ENCODE measurements at places on chromosomes 1 and 21. TPM values are rescaled to one million over a fixed set of nuclear protein-coding genes. Genes with fewer than 3 reads are reported as not detected.

GRCh38 chr1:80533775-80534334 is 1266.9 kb upstream of the ADGRL2 start:
- DNase-seq, result no peak

GRCh38 chr1:26788515-26788785 is 700 bp downstream of the PIGV start:
- DNase-seq, result no peak

- DNase-seq, result no peak
Observed at GRCh38 chr1:27176323-27176722, 21.4 kb upstream of the SLC9A1 start.

DNA sequence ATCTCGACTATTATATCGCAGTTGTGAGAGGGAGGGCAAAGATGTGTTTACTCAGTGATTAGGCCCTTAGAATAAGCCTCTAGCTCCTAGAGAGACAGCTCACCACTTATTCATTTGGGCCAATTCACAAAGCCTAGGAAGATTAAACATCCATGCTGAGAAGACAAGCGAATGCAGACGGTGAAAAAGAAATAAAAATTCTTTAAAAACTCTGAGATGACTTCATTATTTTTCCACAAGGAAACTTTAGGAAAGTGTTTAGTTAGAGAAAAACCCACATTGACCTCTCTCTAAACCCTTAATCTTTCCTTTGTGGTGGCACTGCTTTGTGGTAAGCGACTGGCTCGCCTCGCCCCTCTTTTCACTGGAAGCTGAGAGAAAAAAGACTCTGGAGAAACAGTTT is 146.8 kb upstream of the DMRTA2 start:
- DNase-seq, result no peak

DNA sequence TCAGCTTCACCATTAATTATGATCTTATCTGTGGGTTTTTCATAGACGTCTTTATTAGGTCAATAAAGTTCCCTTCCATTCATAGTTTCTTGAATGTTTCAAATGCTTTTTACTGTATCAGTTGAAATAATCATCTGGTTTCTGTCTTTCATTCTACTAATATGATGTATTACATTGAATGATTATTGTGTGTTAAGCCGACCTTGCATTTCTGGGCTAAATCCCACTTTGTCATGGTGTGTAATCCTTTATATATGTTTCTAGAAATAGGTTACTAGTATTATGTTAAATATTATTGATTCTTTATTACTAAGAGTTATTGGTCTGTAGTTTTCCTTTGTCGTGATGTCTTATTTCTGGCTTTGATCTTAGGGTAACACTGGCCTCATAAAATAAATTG is 134.9 kb downstream of the FASLG start:
- no peak for DNase-seq

DNA sequence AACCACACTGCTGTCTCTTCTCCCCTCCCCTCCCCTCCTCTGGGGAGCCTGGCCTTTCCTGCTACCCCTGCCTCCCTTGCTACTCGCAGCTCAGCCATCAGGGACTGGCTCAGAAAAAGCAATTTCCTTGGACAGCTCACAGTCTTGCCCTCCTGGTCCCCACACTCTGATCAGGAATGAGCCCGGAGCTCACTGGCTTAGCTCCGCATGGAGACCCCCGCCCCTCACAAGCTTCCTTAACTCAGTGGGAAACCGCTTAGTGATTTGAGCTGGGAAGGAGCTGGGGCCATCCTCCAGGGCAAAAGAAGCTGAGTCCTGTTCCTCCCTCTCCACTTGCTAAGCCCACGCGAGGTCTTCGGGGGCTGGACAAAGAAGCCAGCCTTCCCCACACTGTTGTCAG is 70.3 kb upstream of the ACTL8 start:
- no peak for DNase-seq

GRCh38 chr1:46623743-46624644 is 7.4 kb upstream of the MOB3C start:
- DNase-seq, result no peak

- DNase-seq, result no peak
Observed at GRCh38 chr1:219188331-219188803, 14.7 kb downstream of the LYPLAL1 start.

DNA sequence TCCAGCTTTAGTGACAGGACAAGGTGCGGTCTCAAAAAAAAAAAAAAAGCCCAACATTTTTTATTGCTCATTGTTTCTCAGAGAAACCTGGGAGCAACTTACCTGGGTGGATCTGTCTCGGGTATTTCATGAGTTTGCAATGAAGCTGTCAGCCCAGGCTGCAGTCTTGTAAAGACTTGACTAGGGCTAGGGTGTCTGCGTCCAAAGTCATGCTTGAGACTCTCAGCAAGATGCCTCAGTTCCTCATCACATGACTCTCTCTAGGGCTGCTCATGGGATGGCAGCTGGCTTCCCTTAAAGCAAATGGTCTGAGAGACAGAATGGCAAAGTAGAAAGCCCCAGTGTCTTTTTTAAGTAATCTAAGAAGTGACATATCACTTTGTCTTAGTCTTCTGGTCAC is 8.1 kb downstream of the GABPA start:
- no peak for DNase-seq

DNA sequence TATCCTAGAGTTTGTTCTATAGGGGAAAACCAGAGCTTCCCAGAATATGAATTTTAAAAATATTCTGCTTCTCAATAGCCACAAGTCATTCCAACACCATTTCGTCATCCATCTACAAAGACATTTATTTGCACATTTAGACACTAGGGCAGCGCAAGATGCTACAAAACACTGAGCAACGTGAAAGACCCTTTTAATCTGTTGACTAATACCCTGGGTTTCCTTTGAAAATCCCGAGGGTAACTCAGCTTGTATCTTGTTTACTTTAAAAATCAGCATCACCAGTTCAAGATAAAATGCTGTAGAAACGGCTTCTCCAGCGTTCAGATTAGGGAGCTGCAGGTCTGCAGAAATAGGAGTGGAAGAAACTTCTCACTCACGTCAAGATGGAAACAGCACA is 13.5 kb downstream of the PDPN start:
- no peak for DNase-seq

DNA sequence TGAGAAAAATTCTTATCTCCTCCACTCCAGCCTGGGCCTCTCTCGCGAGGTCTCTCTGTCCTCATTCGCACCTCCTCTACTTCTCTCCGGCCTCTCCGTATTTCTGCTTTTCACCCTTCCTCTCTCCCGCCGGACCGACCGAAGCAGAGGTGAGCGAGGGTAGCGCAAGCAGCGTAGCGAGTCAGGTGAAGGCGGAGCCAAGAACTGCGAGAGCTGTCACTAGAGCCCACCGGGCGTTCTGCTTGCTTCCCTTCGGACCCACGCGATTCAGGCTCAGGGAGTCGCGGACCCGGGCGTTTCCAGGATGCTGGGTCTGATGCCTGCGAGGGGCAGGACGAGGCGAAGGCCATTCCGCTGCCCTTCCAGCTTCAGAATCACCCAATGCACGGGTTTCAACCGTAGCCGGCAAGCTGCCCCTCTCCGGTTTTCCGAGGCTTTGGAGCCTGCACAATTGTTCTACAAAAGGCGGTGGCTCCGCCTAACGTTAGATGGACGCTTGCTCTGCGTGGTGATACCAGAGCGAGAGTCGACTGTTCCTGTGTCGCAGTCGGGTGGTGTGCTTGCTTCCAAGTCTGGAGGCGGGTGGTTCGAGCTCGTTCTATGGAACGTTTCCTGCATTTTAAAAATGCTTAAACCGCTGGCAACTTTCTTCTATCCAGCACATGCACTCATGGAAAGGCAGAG is 310.2 kb downstream of the FAM72C start:
- DNase-seq, result no peak

DNA sequence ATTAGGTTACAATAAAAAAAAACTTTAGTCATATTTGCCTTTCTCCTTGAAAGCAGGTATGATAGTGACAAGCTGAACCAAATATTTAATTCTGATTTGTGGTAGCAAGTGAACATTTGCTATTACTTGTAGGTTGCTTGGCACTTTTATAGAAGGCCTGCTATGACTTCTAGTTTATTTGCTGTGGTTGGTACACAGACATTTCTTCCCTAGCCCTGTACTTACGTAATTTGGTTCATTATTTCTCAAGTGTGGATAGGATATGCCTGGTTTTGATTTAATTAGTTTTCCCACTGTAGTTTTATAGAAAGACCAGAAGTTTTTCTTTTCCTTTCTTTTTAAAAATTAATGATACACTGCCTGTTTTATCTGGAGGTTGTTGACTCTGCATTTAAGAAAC is 55.9 kb downstream of the PPP2R5A start:
- DNase-seq, result no peak

DNA sequence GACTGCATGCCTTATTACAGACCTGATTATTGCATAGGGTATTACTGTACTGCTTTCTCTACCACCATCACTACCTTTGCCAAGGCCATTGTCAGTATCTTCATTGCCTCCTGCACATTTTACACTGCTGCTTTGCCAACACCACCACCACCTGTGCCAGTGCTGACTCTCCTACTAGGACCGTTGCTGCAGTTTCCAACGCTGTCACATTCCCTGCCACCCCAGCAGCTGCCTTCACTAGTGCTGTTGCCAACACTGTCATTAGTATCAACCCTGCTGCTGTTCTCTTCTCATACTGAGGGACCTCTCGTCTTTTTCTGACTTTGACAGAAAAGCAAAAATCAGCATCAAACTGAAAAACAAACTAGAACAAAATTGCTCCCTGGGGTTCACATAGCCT is 394.9 kb upstream of the B3GALT2 start:
- no peak for DNase-seq

DNA sequence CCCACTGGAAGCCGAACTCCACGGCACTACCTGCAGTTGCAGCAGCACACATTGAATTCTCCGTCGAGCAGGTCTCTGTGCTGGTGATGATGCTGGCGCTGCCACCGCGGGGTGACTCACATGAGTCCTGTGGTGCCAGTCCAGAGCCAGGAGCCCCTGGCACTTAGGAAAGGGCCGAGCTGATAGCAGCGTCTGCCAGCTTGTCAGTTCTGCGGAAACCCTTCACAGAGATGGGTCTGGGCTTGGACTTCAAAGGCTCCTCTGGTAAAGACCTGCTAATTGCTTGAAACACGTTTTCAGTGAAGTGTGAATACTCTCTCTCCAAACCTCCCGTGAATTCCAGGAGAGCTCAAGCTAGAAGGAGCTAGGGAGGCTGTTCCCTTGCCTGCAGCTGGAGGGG is 92.2 kb downstream of the GRIK3 start:
- peak; percentile 58 for DNase-seq

DNA sequence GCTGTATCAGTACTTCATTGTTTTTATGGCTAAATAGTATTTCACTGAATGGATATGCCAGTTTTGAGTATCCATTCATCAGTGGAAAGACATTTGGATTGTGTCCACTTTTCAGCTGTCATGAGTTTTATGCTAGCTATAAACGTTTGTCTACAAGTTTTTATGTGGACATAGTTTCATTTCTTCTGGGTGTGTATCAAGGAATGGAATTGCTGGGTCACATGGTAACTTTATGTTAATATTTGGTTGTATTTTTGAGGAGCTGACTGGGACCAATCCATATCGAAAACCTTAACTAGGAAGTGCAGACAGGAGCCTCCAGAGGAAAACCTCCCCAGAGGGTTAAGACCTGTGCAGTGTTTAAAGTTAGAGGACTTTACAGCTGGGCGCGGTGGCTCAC is 31.8 kb upstream of the DISC1 start:
- no peak for DNase-seq

- peak; percentile 12 for DNase-seq
Observed at GRCh38 chr1:218347723-218348627, 2.8 kb downstream of the TGFB2 start.

GRCh38 chr1:89866568-89866967 is 45.7 kb downstream of the LRRC8D start:
- DNase-seq, result no peak

- no peak for DNase-seq
Observed at GRCh38 chr1:164824542-164824941, 265.6 kb downstream of the PBX1 start.

GRCh38 chr1:206923009-206923960 is 1.5 kb upstream of the FCMR start:
- no peak for DNase-seq

DNA sequence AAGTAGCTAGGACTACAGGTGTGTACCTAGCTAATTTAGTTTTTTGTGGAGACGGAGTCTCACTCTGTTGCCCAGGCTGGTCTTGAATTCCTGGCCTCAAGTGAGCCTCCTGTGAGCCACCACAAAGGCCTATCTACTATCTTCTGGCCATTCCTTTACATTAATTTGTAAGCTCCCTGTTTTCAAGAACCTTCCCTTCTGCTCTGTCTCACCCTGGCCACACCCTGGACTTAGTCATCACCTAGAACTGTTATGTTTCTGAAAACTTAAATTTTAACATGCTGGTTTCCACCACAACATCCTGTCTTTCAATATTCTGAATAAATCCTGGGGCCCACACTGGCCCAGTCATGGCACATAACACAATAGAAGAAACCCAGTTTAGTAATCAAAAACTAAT is 4.9 kb upstream of the B4GALT3 start:
- DNase-seq, result no peak

DNA sequence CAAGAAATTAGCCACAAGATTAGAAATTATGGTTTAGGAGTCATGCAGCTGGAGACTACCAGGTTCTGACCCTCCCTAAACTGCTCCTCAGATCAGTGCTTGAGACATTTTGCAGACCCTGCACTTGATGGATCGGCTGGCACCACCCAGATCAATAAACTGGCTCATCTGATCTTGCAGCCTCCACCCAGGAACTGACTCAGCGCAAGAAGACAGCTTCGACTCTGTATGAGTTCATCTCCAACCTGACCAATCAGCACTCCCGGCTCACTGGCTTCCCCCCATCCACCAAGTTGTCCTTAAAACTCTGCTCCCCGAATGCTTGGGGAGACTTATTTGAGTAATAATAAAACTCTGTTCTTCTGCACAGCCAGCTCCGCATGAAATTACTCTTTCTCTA is 40.0 kb downstream of the L1TD1 start:
- no peak for DNase-seq

GRCh38 chr1:17550729-17551584 is 11.5 kb downstream of the ARHGEF10L start:
- DNase-seq, result no peak

GRCh38 chr1:203513585-203514031 is 19.7 kb downstream of the OPTC start:
- no peak for DNase-seq

DNA sequence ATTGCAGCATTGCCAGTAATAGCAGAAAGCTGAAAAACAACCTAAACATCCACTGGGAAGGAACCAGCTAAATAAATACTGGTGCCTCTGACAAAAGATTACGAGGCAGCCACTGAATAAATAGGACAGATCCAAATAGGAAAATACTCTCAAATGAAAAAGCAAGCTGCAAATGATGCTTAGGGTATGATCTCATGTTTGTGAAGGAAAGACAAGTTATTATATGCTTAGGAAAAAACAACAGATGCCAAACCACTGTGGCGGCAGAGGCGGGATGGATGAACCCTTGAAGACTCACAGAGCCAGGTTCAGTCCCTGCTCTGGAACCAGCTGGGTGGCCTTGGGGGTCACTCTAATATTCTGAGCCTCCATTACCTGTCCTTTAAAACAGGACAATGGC is 41.6 kb downstream of the MATN1 start:
- DNase-seq, result no peak

- no peak for DNase-seq
Observed at GRCh38 chr1:3600354-3600753, 11.0 kb downstream of the MEGF6 start.

Gene FALEC
- total RNA-seq, result not detected

Gene TNFAIP8L2
- total RNA-seq, result not detected

Gene PGLYRP3
- total RNA-seq, result not detected

Gene INSRR
- not detected for total RNA-seq

Gene NBPF3
- total RNA-seq, result 7.5 TPM

Gene CSMD2
- not detected for total RNA-seq

Gene GREM2
- total RNA-seq, result not detected

Gene GBP7
- not detected for total RNA-seq

Gene SLC9C2
- total RNA-seq, result not detected

Gene TMEM240
- total RNA-seq, result 1.1 TPM

Gene RBP7
- total RNA-seq, result 9.2 TPM
